ENCODE measurements at places on chromosomes 13 and 19.

DNA sequence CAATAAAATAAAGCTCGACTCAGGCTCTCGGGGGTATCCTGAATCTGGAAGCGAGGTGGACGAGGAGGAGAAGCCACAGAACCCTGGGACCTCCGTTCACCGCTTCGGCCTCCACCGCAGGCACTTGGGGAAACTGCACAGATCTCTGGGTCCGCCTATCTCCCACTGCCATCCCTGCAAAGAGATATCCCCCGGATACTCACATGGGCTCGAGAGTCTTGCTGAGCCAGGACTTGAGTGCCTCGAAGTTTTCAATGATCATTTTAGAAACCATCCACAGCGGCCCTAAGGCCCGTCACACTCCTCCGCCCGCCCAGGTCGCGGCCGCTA lies 589 bp downstream of the RBM26 start:
- DNase-seq: peak; percentile 74

GRCh38 chr19:31613683-31614219 lies 264.5 kb upstream of the TSHZ3 start:
- no peak for DNase-seq

- DNase-seq: no peak
These were observed 5.1 kb upstream of the DHDH start for GRCh38 chr19:48928164-48929025.

DNA sequence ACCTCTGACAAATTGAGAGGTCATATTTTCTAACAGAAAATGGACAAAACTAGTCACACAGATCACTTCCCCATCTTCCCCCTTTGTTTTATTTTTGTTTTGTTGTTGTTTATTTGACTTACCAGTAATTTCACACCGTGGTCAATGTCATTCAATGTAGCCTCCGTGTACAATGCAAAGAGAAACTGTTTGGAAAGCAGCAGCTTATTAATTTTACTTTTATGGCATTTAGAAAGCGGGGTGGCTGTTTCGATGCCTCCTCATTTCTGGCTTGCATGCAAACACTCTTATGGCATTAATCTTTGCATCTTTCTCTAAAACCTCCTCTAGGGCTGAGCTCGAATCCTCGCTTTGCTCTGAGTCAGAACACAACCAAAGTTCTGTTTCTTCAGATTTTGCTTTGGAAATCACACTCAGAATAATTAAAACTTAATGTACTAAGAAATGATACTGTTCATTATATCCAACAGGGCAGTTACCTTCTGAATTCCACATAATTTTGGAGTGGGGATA lies 77.0 kb downstream of the ZNF536 start:
- no peak for DNase-seq

DNA sequence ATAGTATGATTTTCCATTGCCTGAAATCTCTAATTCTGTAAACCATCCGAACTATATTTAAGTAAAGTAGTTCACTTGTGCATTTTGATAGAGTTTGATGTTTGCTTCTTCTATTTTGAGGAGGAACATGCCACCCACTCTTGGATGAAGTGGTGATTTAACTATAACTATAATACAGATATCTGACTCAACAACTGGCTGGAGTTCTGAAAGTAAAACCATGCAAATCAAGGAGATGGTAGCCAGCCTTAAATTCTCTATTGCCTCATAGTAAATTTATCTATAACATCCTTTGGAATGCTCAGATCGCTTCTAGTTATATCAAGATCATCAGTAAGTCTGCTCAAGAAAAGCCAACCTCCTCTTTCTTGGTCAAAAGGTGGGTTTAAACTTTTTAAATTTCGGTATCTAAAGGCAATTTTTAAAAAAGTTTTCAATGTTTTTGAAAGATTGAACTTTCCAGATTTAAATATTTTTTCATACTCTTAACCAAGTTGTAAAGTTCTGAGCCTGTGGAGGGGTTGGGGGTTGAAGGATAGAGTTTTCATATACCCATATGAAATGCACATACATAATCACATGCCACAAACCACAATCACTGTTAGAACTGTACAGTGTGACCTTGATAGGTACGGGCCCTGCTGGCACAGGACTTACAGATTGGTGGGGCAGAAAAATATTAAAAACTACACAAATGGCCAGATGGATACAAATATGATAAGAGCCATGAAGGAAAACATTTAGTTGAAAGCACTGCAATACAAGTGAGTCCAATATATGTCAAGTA lies 90.5 kb upstream of the RFC3 start:
- DNase-seq: no peak

DNA sequence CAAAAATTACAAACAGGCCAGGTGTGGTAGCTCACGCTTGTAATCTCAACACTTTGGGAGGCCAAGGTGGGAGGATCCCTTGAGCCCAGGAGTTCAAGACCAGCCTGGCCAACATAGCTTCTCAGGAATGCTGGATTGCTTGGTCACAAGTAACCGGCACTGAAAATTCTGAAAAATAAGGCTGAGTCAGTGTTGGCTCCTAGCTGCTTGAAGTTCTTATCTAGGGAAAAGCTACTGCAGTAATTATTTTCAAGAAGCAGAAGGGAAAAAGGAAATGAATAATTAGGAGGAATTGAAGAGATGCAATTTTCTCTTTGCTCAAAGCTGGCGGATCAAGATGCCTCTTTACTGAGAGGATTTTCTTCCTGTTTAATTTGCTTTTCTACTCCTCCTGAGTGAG lies 75.0 kb upstream of the GTF3A start:
- no peak for DNase-seq

- DNase-seq: no peak
These were observed 31.4 kb downstream of the CCDC122 start for GRCh38 chr13:43848001-43848649.

- no peak for DNase-seq
These were observed 467 bp downstream of the LAMP1 start for GRCh38 chr13:113297370-113298042.

DNA sequence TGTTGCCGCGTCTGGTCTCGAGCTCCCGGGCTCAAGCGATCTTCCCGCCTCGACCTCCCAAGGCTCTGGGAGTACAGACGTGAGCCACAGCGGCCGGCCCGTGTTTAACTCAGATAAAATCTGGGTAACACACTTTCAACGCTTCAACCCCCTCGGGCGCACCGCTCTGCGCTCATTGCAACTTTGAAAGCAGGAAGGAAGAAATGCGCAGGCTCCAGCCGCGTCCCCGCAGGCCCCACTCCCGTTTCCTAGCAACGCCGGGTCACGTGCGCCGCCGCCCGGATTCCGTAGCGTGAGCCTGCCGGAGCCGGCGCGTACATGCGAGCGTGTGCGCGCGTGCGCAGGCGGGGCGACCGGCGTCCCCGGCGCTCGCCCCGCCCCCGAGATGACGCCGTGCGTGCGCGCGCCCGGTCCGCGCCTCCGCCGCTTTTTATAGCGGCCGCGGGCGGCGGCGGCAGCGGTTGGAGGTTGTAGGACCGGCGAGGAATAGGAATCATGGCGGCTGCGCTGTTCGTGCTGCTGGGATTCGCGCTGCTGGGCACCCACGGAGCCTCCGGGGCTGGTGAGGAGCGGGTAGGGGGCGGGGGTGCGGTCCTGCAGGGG lies at the start of gene BSG:
Gene BSG, plus strand, starts transcription at position 457 of the 603 bp plus-strand sequence. Its CDS starts 39 bp downstream, at position 496.
- DNase-seq: peak; percentile 96

GRCh38 chr13:19685034-19685433 lies 51.6 kb downstream of the MPHOSPH8 start:
- DNase-seq: peak; percentile 20

- peak; percentile 74 for DNase-seq
These were observed 79.3 kb downstream of the KDM4B start for GRCh38 chr19:5048091-5048726.

DNA sequence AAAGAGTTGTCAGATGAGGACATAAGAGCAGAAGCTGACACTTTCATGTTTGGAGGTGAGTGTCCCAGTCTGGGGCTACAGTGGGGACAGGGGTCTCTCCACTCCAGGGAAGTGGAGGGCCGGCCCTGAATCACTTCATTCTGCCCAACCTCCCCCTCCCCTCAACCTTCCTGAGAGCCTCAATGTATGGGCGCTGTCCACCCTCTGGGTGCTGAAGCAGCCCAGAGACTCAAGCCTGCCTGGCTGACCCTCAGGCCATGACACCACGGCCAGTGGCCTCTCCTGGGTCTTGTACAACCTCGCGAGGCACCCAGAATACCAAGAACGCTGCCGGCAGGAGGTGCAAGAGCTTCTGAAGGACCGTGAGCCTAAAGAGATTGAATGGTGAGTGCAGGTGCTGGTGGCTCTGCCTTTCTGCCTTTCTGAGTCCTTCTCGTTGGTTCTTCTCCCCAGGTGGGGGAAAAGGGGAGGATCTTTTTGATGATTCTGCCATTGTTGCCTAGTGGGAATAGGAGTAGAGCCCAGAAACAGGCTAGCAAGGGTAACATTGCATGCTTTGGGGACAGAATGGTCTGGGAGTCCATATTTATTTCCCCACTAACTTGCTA lies 8.8 kb downstream of the CYP4F8 start:
- no peak for DNase-seq

GRCh38 chr19:40661616-40662015 lies 28.8 kb downstream of the NUMBL start:
- DNase-seq: no peak

DNA sequence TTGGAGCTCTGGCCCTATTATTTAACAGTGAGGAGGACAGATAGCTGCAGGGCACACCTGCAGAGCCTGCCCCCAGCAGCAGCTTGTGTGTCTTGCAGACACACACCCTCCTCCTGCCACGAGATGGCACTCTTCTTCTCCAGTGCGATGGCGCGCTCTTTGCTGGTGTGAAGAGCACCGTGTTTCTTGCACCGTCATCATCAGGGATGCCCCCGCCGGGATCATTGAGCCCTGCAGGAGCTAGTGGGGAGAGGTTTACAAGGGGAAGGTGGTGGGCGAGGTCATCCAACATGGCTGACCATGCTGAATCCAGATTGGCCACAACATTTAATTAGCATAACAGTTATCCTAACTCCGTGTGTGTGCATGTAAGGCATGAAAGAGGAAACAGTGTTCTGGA lies 105.6 kb downstream of the RAB20 start:
- peak; percentile 93 for DNase-seq

GRCh38 chr13:29706923-29707322 lies 111.4 kb upstream of the SLC7A1 start:
- no peak for DNase-seq

DNA sequence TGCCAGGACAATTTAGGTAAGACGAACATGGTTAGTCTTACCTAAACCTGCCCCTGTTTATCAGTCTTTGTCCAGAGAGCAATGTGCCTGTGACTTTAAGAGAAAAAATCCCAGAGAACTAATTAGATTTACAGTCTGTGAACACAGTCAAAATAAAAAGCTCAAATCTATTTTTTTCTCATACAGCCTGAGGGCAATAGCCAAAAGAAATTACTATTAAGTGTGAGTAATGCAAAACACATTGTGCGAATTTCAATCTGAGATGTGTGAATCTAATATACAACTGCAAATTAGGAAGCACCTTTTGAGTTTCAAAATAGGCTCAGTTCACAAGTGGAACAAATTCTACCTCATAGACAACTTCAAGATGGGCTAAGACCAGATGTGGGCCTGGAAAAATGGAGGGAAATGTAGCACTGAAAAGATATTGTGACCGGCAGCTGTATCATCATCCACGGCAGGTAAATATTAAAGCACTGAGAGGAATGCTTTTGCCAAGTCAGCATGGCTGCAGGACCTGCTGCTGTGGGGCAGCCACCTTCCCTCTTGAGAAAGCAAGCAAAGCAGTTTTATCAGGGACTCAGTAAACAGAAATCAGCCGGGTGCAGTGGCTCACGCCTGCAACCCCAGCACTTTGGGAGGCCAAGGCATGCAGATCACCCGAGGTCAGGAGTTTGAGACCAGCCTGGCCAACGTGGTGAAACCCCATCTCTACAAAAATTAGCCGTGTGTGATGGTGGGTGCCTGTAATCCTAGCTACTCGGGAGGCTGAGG lies 114.8 kb downstream of the KATNAL1 start:
- DNase-seq: no peak

DNA sequence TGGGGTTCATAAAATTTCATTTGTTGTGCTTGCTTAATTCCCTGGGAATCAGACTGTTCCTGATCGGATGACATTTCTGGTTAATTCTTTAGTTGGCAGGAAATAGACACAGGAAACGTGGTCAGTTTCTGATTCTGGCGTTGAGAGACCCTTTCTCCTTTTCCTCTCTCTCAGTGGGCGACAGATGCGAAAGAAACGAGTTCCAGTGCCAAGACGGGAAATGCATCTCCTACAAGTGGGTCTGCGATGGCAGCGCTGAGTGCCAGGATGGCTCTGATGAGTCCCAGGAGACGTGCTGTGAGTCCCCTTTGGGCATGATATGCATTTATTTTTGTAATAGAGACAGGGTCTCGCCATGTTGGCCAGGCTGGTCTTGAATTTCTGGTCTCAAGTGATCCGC lies 10.8 kb downstream of the LDLR start:
- no peak for DNase-seq

- DNase-seq: no peak
These were observed 45.6 kb downstream of the ANKRD10 start for GRCh38 chr13:110869231-110869804.

GRCh38 chr13:98334620-98335205 lies 157.6 kb upstream of the RNF113B start:
- DNase-seq: no peak

- DNase-seq: no peak
These were observed 41.2 kb downstream of the MIPEP start for GRCh38 chr13:23848019-23848418.

GRCh38 chr19:41377977-41378709 lies 1.8 kb downstream of the TMEM91 start:
- peak; percentile 88 for DNase-seq

DNA sequence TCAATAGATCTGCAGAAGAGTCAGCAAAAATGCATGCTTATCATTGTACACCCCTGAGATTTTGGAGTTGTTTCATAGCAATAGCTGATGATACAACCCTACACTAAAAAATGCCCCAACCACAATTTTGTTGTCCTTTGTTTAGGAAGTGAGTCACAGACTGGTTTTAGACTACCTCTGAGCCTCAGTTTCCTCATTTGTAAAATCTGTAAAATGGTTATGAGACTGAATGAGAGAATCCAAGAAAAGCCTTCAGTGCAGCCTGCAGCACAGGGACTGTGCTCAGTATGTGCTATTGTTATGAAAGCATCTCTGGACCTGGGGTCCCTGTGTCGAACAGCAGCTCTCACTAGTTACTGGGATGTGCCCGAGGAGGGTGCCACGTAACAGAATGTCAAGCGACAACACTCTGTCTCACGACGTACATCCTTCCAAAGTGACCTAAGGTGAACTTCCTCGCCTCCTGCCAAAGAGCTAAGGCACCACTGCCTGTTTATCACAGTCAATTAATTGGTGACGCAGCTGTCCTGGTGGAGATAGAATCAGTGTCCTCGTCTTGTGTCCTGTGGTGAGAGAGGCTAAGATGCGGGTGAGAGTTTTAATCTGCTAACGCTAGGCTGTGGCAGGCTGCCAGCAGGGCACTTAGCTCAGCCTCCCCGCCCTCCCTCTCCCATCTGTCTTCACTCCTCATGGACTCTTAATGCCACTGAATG lies 18.1 kb downstream of the DHRS12 start:
- DNase-seq: peak; percentile 100

GRCh38 chr13:88908961-88909441 lies 1237.8 kb downstream of the SLITRK5 start:
- no peak for DNase-seq

Measured in NCI-H82 (cell line).